Activated CD8-positive, alpha-beta memory T cell treated with anti-CD3 and anti-CD28 coated beads for 4 hours (primary cell): ENCODE measurements at places on chromosomes 11 and 22.
A peak's percentile ranks its signal among the peaks of the same experiment; 100 is the strongest.

- DNase-seq, result no peak
Measured at GRCh38 chr11:83682611-83682973, 396.4 kb upstream of the CCDC90B start.

- no peak for DNase-seq
Measured at GRCh38 chr11:30508594-30508993, 77.6 kb downstream of the MPPED2 start.

GRCh38 chr11:91653079-91653754 lies 571.4 kb upstream of the FAT3 start:
- no peak for DNase-seq

DNA sequence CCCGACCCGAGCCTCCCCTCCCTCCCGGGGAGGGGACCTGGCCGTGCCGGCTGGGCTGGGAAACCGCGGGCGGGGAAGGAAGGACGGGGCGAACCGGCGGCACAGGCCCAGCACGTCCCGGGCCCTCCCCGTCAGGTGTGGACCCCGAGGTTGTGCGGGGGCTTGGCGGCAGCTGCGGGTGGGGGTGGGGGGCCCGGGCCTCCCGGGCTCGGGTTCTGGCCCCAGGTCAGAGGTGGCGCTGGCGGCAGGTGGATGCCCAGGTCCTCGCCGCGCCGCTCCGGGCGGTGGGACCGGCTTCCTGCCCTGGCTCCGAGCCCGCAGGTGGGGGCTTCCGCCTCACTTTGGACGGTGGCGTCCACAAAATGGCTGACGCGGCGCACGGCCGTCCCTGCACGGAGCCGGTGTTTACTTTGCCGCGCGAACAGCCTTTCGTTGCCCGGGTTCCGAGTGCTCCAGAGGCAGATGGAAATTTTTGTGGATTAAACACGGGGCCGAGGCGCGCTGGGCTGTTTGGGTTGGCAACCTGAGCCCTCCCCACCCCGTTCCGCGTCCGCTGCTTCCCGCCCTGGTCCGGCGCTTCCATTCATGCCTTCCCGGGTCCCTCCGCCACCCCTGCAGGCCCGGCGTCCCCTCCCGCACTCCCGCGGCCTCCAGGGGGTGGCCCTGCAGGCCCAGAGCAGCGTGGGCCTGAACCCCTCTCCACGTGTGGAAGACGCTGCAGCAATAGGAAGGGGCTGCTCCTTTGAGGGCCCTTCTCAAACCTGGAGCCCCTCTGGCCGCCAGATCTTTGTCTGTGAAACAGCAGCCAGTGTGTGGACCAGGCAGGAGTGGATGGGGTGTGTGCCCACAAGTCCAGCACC lies 92.0 kb upstream of the KCNQ1OT1 start:
- no peak for DNase-seq

DNA sequence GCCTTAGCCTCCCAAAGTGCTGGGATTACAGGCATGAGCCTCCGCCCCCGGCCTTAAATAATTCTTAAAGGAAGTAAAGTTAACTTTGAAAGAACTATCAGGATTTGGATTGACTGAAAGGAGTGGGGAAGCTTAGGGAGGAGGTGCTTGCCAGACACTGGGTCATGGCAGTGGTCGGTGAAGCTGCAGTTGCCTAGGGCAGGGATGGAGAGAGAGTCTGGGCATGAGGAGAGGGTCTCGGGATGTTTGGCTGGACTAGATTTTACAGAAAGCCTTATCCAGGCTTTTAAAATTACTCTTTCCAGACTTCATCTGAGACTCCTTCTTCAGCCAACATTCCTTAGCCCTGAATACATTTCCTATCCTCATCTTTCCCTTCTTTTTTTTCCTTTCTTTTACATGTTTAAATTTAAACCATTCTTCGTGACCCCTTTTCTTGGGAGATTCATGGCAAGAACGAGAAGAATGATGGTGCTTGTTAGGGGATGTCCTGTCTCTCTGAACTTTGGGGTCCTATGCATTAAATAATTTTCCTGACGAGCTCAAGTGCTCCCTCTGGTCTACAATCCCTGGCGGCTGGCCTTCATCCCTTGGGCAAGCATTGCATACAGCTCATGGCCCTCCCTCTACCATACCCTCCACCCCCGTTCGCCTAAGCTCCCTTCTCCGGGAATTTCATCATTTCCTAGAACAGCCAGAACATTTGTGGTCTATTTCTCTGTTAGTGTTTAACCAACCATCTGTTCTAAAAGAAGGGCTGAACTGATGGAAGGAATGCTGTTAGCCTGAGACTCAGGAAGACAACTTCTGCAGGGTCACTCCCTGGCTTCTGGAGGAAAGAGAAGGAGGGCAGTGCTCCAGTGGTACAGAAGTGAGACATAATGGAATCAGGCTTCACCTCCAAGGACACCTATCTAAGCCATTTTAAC lies at the start of gene NNMT:
TSS of gene NNMT (plus strand) at position 724 of the 929 bp plus-strand sequence. CDS start at position 882, 158 bp downstream.
- DNase-seq, result no peak

DNA sequence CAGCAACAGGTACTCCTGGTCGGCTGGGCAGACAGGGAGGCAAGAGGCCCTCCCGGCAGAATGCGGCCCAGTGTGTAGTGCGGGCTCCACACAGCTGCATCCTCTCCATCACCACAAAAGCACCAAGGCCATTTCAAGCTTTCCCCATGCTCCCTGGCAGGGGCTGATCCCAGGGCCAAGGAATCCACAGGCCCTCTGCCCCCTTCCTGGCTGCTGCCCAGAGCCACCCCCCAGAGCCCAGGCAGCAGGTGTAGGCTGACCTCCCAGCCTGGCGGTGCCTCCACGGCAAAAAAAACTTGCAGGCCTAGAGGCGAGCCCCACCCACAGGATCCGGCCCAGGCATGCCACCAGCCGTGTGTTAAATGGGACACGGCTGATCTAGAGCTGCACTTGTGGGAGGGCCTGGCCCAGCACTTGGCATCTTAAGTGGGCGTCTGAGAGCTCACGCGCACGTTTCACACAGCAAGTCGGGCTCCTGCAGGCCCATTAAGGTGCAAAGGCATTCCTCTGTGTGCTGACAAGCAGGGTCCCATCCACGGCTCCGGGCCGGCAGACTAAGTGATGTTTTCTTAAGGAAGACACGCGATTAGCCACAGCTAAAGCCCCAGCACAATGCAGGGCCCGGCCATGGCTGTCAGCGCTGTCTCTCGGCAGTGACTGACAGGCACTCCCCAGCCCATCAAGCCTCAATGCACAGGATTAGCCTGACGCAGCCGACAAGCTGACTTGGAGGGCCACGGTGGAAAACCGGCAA lies 19.8 kb upstream of the GNB1L start:
- DNase-seq, result no peak

DNA sequence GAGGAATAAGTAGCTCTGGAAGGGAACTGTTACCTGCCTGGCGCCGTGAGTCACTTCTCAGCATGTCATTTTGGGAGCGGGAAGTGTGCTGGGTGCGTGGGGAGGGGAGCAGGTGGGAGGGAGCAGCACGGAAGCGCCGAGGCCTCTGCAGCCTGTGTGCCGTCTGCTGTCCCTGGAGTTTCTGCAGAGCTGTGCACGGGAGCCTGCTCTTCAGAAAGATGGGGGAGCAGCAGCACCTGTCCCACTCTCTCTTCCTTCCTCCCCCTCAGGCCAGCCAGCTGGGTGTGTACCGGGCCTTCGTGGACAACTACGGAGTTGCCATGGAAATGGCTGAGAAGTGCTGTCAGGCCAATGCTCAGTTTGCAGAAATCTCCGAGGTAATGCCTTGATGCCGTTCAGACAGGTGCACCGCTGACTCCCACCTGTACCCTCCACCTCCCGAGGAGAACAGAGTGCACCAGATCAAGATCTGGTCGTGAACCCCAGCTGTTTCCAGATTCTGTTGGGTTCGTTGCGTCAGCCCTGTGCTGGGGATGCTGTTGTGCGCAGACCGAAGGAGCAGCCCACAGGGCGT lies 87.9 kb downstream of the BCR start:
- DNase-seq, result no peak

DNA sequence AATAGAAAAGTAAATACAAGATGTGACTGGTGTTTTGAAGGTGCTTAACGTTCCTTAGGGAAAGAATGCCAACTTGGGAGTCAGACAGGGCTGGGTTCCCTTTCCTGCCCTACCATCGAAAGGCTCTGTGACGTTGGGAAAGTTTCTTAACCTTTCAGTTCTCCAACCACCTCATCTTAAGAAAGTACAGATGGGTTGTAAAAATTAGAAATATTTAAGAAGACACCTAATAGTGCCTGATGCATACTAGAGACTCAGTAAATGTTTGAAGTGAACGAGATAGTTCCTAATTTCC lies 1.1 kb downstream of the GTPBP1 start:
- no peak for DNase-seq

- no peak for DNase-seq
Measured at GRCh38 chr22:23116506-23117263, 25.1 kb downstream of the RSPH14 start.

GRCh38 chr22:25404556-25404927 lies 159.9 kb upstream of the GRK3 start:
- DNase-seq, result no peak

GRCh38 chr22:50303848-50304527 lies 3.5 kb downstream of the PLXNB2 start:
- DNase-seq, result no peak

GRCh38 chr22:42623756-42624441 lies 9.2 kb upstream of the POLDIP3 start:
- no peak for DNase-seq

DNA sequence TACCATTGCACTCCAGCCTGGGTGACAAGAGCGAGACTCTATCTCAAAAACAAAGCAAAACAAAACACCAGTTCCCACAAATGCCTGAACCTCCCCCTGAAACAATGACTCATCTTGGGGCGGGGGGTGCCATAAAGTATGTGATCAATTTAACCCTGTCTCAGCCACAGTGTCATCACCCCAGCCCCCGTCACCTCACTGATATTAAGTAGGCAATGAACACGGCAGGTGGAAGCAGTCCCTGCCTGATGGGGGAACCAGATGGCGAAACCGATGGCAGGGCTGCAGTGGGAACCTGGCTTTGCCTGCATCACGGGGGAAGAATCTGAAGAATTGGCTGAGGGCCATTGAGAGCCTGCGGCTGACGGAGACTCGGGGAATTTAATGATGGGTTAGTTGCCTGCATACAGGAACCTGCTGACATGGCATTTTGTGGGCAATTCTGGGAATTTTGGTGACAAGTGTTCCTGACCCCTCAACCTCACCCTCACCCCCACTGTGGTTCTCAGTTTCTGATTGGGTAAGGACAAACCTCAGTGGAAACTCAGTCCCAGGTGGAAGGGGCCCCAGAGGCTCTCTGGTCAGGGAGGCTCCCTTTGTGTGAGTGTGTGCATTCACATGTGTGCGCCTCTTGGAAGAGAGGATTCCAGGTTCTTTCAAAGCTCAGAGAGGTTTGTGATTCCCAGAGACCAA lies 39.1 kb upstream of the SHISAL1 start:
- no peak for DNase-seq

GRCh38 chr22:46916886-46917770 lies 154.7 kb downstream of the TBC1D22A start:
- no peak for DNase-seq

- no peak for DNase-seq
Measured at GRCh38 chr22:22785316-22786065, 102.1 kb upstream of the IGLL5 start.

DNA sequence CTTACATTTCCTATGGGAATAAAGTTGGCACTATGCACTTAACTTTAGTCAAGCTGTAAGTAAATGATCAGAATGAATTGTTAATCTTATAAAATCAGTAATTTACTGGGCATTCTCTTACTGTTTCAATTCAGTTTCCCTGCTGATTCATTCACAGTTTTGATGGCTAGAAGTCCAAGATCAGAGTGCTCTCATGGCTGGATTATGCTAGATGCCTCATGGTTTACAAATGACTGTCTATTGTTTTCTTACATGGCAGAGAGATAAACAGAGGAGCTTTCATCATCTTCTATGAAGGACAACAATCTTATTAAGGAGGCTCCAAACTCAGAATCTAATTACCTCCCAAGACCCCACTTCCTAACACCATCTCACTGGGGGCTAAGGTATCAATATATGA lies 135.1 kb upstream of the CARD18 start:
- DNase-seq, result no peak

DNA sequence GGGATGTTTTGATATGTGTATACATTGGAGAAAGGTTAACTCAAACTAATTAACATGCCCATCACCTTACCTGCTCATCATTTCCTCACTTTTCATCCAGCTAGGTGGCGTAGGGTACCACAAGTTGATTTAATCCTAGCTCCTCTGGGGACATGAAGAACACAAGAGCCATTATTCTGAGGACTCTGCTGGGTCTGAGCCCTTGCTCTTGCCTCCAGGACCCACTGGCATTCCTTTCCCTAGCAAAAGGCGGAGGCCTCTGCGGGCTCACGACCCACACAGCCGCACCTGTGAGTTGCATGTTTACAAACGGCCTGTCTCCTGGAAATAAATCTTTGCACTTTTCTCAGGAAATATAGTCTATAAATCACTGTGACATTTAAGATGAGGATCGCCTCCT lies 871.9 kb downstream of the TBC1D22A start:
- DNase-seq, result no peak

DNA sequence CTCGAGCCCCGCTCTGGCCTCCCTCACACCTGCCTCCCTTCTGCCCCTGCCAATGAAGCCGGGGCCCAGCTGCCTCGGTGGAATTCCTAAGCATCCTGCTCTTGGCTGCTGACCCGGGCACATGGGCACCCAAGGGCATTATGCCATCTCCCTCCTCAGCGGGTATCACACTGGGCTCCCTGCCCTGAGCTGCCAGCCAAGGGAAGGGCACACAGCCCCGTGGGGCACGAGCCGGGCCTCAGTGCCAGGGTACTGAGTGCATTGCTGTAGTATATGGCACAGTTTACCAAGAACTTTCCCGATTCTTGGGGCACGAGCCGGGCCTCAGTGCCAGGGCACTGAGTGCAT lies 43.8 kb upstream of the JAM3 start:
- no peak for DNase-seq

- no peak for DNase-seq
Measured at GRCh38 chr11:106187860-106188456, 110.5 kb downstream of the AASDHPPT start.

- no peak for DNase-seq
Measured at GRCh38 chr11:85951428-85952107, 96.4 kb downstream of the CCDC83 start.

DNA sequence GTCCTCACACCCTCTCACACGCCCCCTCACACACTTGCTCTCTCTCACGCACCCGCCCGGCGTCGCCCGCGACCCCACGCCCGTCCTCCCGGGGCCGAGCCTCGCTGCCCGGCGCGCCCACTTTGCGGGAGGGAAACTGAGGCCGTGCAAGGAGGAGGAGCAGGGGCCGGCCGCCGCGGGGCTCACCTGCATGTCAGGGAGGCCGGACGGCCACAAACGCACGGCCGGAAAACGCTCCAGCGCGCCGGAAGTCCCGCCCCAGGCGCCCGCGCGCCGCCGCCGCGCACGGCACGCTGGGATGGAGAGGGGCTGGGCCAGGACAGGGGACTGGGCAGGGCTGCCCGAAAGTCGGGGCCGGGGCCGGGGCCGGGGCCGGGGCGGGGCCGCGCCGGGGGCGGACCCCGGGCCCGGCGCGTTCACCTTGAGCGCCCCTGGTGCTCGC lies at the start of gene CHID1:
TSS of gene CHID1 (minus strand) at position 222 of the 442 bp plus-strand sequence. CDS start 5,994 bp downstream, outside the sequence.
- peak; percentile 67 for DNase-seq
